NCI-H748 treated with DMSO at 0.1 percent for 48 hours (cell line): ENCODE measurements at places on chromosomes 1 and 21.

DNA sequence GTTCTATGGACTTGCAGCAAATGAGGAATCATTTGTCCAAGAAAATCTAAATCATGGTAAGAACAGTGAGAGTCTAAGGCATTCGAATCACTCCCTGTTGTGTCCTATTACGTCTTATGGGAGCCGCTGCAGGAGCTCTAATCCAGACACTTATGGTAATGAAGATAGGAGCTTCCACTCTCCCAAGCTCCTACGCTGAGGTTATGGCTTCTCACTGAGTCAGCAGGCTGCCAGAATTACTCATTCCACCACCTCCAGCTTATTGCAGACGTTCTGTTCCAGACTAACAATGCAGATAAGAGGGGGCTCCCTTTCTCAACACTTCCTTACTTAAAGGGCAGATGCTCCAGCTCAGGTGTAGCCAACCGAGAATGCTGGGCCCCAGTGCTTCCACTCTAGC lies 212.6 kb downstream of the GREM2 start:
- no peak for DNase-seq

GRCh38 chr1:164858096-164858632 lies 299.2 kb downstream of the PBX1 start:
- no peak for DNase-seq

GRCh38 chr1:61157468-61157987 lies 75.2 kb downstream of the NFIA start:
- DNase-seq: no peak

GRCh38 chr21:43916691-43917514 lies 51.9 kb downstream of the AGPAT3 start:
- DNase-seq: no peak

GRCh38 chr1:3611170-3612019 lies at the start of gene MEGF6:
MEGF6 (minus strand) TSS chr1:3611508; CDS start chr1:3611268, 240 bp downstream.
- DNase-seq: peak; percentile 45

GRCh38 chr1:233140499-233140898 lies 155.0 kb downstream of the PCNX2 start:
- DNase-seq: no peak

DNA sequence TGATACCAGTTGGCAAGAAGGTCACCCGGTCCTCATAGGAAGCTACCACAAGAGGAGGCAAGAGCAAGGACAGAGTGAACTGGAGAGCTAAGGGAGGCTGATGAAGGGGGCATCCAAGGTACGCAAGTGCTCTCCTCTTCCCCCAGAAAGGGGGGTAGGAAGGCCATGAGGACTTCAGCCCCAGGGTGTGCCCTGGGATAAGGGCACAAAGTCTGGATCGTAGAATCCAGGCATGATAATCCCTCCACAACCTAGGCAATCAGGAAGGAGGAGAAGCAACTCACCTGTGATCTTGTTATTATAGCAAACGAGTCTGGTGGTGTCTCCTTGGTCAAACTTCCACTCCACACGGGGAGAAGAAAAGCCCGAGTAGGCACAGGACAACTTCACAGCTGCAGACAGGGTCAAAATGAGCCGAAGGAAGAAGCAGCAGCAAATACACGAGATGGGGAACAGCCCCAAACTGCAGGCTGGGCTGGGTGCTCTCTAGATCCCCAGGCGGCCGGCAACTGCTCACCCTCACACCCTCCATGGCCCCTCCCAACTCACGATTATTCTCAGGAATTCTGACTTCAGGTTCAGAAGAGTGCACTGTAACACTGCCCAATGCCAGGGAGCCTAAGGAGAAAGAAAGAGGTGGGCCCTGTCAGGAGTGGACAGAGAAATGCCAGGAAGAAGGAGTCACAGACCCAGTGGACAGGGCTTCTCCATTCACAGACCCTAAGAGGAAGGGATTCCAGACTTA lies 20.0 kb downstream of the F11R start:
- no peak for DNase-seq

DNA sequence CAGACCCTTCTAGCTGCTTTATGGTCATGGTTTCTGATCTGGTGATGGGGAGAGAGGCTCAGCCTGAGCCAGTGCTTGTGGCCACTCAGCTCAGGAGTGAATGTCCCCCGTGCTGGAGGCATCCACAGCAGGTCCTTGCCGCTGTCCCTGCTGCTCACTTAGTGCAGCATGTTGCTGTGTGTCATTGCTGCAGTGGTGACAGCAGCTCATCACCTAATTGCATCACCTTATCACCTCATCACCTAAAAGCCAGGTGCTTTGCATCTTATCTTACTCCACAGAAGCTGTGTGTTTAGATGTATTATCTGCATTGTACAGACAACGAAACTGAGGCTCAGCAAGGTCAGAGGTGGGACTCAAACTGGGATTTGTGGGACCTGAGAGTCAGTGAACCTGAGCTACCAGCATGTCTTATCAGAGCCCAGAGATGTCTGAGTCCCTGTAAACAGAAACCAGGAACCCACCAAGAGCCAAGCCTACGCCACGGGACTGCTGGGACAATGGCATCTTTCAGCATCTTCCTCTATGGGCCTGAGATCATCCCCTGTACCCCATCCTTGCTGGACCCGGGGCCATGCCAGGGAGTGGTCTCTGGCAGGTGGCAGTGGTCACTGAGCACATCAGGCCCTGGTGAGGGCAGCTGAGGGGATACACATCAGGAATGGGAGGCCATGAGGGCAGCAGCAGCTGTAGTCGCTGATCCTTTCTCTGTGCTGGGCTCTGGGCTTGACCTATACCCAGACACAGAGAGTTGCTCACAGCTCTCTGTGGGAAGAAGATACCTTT lies 6.5 kb downstream of the PODN start:
- no peak for DNase-seq

DNA sequence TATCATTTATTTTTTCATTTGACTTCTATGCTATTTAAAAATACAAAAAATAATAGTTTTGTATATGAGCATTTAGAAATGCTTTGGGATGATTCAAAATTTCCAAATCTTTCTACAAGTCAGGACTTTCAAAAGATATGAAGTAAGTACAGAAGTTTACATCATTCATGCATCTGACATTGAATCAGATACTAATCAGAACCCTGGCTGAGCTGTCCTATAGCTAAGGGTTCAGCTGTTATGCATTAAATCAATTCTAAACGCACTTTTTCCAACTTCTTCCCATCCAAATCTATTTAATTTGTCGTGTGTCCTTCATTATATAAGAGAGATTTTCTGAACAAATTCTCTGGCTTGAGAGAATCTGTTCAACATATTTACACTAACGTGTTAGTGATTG lies 779.4 kb downstream of the LTN1 start:
- DNase-seq: no peak

GRCh38 chr1:227767401-227768124 lies 32.3 kb downstream of the SNAP47 start:
- DNase-seq: no peak

DNA sequence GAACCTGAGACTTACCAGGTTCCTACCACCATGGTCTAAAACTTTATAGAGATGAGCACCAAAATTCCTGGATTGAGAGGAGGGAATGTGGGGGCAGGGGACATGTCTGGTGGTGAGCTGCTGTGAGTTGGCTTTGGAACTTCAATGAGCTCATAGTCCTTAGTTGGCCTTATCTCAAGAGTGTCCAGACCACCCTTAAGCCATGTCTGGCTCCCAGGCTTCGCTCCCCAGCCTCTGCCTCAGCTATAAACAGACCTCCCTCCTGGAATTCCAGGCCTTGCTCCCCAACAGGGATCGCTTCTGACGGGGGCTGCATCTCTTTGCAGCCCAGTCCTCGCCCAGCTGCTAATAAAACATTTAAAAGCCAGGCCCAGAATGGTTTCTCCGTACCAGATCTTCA lies 19.5 kb downstream of the ATF3 start:
- DNase-seq: no peak

DNA sequence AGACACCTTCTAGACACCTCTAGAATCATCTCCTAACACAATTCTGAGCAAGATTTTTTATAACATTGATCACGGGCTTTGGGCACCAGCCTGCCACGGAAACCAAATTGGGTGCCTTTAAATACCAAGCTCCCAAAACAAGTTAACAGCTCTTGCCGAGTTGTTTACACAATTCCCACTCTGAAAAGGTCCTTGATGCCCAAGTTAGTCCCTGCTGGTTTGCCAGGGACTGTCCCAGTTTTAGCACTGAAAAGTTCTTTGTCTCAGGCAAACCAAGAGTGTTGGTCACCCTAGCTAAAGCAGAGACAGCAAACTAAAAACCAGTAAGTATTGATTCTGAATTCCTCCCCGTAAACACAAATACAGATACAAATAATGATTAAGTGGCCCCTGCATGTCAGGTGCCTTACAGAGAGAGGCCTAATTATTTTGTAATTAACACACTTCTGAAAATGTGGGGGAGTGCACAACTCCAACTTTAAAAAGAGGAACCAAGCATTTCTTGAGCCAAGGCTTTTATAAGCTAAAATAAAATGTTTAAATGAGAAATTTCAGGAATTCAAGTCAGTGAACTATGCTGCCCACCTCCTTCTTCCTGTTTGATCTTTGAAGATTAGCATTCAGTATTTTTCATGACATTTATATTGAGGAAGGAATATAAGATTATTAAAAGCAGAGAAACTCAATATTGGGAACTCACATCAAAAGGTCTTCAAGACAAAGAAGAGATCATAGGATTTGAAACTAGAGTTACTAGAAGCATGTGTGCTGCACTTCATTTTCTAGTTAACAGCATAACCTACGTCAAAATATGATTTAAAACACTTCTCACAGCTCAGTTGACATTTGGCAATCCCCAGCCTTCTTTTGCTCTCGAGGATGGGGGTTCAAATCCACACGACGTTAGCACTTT lies 9.0 kb upstream of the UBE2U start:
- no peak for DNase-seq

DNA sequence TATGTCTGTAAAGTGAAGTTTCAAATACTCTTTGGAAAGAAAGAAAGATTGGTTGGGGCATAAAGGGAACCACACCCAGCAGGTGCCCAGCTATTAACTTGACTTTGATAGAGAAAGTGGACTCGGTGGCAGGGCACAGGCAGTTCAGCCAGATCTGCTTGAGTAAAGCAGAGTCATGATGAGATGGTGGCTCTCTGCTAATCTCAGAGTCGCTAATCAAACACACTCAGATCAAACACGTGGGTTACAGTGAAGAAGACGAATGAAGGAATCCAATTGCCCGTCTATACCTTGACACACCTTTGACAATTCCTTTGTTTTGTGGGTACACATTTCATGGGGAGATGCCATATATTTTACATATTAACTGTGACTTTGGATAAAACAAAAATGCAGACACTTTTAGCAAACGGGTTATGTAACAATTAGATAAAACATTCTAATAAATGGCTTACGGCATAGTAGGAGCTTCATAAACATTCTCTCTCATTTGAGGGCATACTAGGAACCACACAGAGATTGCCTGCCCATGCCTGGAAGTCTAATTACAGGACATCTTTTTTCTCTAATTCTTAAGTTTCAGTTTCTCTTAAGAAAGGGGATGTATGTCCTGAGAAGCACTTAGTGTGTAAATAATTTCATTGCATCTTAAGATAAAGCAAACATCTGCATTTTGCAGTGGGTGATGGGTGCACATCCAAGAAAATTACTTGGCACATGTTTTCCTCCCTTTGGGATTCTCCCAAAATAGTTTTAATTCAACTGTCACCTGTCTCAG lies 7.2 kb downstream of the CBR1 start:
- no peak for DNase-seq

DNA sequence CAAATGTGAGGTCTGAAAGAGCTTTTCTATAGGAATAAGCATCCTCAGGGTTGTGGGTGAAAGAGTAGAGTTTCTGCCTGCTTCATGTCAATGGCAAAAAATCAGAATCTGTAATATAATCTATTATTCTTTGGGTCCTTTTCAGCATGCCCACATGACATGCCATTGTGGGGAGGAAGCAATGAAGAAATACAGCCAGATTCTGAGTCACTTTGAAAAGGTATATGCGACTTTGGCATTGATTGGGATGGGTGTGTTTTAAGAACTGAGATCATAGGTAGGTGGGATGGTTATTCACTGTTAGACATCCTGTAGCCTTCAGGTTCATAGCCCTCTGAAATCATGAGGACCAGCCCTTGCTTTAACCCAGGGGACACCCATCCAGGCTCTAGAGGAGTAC lies 1.8 kb downstream of the IL20 start:
- DNase-seq: no peak

- DNase-seq: no peak
These were observed 44.3 kb upstream of the ZC3H11B start for GRCh38 chr1:219657186-219657585.

DNA sequence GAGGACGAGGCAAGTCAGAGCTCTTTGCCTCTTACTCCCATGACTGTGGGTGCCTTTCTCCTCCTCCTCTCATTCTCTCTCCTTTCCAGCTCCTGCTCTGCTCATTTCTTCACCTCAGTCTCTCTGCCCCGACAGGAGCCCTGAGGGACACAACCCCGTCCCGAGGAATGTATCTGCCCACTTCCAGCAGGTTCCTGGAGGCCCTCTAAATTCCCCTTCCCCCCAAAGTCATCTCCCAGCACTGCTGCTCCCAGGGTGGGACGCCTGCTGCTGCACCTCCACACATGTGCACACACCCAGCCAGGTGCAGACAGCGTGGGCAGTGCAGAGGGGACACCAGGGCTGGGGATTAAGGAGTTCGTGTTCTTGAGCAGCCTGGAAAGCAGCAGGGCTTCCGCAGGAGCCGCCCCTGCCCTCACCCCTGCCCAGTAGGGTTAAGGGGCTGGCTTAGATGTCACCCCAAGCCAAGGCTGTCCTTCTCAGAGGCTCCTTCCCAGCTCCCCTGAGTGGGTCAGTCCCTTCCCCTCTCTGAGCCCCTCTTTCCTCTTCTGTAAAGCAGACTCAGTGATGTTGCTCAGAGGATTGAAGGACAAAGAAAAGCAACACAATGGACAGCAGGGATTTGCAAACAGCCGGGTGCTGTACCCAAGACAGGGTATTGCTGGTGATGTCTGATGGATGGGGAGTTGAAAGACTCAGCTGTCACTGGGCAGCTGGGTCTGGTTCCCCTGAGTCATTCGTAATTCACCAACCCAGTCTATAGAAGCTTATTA lies 346.0 kb downstream of the MATN1 start:
- DNase-seq: no peak

GRCh38 chr1:171798765-171799164 lies 17.3 kb downstream of the METTL13 start:
- DNase-seq: no peak
